Activated CD8-positive, alpha-beta memory T cell treated with anti-CD3 and anti-CD28 coated beads for 4 hours (primary cell): ENCODE measurements at places on chromosomes 13 and 19.

- no peak for DNase-seq
These were observed 117.6 kb upstream of the SOX21 start for GRCh38 chr13:94829837-94830365.

DNA sequence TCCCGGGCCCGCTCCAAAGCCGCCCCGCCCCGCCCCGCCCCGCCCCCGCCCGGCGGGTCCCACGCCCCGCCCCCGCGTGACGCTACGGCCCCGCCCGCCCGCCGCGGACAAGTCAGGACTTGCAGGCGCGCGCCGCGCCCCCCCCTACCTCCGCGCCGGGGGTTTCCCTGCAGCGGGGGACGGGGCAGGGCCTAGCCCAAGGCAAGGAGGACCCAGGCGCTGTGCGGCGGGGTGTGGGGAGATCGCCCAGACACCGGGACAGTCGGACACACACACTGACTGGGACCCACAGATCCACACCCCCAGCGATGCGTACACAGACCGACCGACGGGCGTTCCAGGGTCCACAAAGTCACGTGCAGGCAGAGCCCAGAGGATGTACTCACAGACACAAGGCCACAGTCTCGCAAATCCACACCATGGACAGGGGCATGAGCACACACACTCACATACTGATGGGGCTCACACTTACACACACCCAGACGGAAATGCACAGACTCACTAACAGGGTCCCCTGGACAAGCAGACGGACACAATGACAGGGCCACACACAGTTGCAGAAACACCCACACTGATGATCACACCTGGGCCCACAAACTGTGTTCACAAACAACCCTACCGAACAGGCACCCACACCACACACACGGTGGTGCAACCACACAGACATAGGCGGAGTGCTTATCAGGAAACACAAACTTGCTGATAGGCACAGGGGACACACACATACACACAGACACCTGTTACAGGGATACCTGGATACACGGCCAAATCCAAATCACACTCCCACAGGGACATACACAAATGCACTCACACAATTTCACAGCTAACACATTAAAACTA, 436 bp upstream of the BBC3 start:
- peak; percentile 87 for DNase-seq

DNA sequence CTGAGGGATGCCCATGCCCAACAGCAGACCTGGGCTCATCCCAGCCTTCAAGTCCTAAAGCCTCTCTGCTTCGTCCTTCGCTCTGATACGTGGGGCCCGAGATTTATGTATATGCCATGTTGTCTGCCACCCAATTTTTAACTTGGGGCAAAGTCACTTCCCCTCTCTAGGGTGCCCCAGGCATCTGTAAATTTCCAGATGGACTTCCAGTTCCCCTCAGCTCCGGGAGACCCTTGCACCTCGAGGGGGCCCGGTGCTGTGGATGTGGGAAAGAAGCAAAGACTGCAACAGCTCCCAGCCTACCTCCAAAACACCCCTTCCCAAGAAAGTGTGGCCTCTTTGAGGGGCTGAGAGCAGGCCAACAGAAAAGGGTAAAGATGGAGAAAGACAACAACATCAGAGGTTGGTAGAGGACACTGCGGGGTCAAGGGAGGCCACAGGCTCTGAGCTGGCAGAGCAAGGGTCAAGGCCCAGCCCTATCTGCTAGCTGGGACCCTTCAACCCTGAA, 97.4 kb downstream of the STK24 start:
- no peak for DNase-seq

DNA sequence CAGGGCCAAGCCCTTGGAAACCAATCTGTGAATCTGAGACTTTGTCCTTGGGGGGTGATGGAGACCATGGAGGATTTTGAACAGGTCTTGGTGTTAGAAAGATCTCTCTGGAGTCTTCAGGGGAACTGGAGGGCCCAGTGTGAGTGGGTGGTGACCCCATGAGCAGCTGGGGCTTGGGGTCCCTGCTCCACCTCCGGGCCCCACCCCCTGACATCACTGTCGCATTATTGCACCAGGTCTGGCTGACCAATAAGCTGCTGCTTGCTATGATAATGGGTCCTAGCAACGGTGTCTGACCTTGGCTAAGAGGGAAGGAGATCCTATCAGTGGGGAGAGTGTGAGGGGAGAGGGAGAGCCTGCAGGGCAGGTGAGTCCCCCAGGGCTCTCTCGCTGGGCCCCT, at the start of gene IRGC:
Gene IRGC, plus strand, starts transcription at position 301 of the 400 bp plus-strand sequence. CDS start 2,483 bp downstream, outside the sequence.
- DNase-seq, result no peak
